WERI-Rb-1 (cell line): ENCODE measurements at places on chromosomes 7 and 10.

DNA sequence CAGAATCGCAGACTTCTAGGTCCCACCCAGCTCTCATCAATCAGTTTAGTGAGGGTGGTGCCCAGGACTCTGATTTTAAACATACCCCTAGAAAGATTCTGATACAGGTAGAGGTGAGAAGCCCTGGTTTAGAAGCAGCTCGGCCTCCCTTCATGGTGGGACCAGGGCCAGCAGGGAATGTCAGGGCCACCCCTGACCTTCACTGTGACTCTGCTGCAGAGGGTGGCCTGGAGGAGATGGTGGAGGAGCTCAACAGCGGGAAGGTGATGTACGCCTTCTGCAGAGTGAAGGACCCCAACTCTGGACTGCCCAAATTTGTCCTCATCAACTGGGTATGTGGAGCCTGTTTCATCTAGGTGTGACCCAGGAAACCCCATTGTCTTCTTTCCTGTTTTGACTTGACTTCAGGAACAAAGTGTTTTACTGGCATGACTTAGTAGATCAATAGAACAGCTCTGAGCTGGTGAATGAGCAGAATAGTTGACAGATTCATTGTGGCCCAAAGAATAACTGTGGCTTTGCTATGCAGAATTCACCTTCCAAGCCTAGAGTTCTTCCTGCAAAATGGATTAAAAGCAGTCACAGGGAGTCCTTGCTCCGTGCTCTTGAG is 7.2 kb downstream of the DBNL start:
- DNase-seq = no peak

DNA sequence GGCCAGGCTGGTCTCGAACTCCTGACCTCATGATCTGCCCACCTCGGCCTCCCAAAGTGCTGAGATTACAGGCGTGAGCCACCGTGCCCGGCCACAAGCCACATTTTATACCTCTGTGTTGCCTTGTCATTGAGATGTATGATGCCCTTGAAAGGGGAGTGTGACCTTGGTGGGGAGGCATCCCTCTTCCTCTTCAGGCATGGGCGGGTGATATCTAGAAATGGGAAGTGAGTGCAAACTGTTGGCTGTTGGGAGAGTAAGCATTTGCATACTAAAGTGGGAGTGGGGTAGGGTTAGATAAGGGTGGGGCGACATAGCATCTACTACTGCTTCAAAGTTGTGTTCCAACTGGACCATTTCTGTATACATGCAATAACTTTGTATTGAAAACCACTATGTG is 20.1 kb downstream of the RP9 start:
- no peak for DNase-seq

DNA sequence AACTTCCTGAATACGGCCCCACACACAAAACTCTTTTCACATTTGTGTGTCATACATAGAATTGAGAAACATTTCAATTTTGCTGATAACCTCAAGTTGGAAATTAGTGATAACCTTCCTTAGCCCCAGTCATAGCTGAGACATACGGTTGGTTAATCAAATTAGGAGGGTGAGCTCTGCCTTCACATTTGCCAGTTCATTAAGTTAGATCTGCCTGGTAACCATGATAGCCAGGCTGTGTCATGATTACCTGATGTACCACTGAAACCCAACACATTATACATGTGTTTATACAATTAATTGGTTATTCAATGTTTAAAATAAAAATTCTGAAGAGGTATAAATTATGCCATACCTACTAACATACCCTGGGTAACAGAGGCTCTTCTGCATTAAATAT is 60.8 kb upstream of the RAB11FIP2 start:
- DNase-seq = no peak

GRCh38 chr10:23155169-23155568 is 36.9 kb upstream of the PTF1A start:
- no peak for DNase-seq

- no peak for DNase-seq
These were observed 1059.8 kb downstream of the LRMDA start for GRCh38 chr10:76491216-76491615.

DNA sequence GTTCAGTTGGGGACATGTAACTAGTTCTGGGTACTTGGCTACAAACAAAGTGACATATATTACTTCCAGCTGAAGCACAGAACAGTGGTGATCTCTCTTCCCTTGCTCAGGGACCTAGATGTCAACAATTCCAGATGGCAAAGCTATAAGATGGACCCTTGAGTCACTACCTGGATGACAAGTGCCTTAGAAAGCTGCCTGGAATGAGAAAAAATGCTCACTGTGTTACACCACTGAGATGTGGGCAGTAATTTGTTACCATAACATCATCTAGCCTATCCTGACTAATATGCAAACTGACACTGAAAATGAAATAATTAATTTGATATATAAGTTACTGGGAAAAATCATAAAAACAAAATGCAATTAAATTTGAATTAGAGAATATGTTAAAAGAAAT is 16.4 kb upstream of the CTTNBP2 start:
- DNase-seq = no peak

- DNase-seq = no peak
These were observed 558.2 kb upstream of the GALNT17 start for GRCh38 chr7:70573696-70574095.

DNA sequence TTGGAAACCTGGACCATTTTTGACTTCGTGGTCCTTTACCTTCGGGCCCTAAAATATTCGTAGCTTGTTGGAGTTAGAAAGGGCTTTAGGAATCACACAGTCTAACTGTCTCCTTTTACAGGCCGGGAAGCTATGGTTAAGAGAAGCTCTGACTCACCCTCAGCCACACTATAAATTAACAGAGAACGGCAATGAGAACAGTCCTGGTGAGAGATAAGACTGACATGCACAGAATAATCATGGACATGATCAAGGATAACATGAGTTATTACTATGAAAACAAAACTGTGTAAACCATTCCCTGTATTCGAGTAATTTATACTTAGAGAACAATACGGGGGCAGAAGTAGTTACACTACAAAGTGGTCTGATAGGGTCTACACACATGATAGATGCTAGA is 162.5 kb upstream of the MALRD1 start:
- no peak for DNase-seq

DNA sequence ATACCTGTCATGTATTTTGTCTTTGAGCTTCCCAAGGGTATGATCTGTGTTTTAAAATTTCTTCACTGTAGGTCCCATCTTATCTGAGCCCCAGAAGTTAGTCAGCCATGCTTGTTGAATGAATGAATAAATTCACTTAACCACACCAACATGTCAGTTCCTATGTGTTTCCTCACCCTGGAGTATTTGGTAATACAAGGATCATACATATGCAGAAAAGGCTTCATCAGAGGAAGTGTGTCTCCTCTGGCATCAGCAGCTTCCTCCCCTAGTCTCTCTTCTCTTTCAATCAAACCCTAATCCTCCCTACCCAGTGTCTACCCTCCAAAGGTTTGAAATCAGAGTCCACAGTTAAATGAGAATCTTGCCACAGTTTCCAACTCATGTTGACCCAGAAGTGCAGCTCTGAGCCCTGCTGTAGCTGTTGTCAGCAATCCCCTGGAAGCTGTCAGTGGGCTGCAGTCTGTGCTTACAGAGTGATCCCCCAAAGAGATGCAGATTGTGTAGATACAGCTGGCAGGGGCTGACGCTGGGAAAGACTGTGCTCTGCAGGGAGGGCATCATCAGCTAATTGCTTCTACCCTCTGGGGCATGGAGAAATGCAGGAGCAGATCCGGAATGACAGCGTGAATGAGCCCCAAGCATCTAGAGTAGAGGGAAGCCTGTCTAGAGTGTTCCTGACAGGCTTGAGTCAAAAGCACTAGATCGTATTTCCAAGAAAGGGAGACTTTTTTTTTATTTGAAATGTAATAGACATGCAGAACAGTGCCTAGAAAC is 105.0 kb upstream of the WDR11 start:
- DNase-seq = no peak

DNA sequence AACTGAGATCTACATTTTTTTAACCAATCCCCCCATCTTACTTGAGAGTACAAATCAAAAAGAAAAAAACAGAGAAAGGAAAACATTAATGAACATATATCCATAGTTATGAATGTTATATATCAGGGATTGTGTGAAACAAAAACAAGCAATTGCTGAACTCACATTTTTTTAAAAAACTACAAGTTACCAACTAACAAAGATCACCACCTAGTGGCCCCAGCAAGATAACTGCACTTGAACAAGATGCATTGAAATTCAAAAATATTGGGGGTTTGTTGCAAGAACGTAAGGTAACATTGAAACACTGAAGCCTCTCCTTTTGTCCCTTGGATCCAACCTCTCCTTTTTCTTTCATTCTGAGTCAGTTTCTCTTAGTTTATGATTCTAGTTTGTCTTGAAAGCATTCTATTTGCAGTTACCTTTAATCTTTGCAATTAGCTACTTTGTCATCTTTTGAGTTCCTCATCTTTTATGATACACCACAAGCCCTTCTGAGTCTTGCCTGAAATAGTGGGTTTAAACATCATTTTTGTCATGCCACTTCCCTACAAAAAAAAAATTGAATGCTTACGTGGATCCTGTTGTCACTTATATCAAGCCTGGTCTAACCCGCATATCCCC is 87.3 kb upstream of the TES start:
- DNase-seq = no peak

GRCh38 chr10:123275136-123275564 is 120.9 kb downstream of the BUB3 start:
- no peak for DNase-seq

DNA sequence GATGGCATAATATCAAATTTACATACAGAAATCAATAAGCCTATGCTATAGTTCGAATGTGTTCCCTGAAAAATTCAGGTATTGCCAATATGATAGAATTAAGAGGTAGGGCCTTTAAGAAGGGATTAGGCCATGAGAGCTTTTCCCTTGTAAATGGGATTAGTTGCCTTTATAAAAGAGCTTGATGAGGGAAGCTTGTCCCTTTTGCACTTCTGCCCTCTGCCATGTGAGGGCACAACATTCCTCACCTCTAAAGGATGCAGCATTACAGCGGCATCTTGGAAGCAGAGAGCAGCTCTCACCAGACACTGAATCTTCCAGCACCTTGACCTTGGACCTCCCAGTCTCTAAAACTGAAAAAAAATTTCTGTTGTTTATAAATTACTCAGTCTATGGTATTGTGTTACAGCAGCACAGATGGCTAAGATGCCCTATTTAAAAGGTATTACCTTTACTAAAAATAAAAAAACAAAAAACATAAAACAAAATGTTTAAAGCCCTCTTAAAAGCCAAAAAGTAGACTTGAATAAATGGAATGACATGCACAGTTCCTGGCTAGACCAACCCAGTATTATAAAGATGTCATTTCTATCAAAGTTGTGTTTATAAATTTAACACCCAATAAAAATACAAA is 909.6 kb downstream of the REEP3 start:
- peak; percentile 86 for DNase-seq

DNA sequence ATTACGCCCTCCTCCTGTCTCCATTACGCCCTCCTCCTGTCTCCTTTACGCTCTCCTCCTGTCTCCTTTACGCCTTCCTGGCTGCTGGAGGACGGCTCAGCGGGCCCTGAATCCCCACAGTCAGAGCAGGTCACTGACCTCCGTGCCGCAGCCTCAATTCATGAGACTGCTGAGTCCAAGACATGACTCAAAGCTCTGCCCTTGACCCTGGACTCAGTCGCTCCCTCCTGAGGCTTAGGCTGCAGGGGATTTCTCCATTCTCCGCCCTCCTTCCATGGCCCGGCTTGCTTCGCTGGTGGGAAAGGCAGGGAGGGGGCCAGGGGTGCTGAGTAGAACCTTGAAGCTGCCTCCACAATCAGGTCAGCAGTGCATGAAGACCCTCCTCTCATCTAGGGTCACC is 21.0 kb upstream of the FOXL3 start:
- no peak for DNase-seq

- no peak for DNase-seq
These were observed 400.1 kb upstream of the ETV1 start for GRCh38 chr7:14389595-14389994.

DNA sequence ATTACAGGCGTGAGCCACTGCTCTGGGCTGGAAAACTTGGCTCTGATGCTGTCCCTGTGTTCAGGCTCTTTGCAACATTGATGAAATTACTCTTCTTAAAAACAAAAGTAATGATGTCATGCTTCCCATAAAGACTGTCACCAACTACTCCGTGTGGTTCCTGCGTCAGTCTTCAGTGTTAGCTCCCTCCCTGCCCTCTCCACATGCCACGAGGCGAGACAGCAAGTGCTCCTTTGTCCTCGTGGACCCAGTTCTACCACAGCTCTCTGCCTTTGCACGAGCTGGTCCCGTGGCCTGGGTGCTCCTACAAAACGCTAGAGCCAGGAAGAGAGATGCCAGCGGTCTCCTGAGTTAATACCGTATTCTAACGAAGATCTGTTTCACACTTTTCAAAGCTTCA is 194.5 kb downstream of the SDK1 start:
- DNase-seq = no peak

- no peak for DNase-seq
These were observed 20.5 kb downstream of the CHCHD3 start for GRCh38 chr7:133061357-133061756.

- no peak for DNase-seq
These were observed 17.8 kb downstream of the NAPEPLD start for GRCh38 chr7:103130901-103131624.

DNA sequence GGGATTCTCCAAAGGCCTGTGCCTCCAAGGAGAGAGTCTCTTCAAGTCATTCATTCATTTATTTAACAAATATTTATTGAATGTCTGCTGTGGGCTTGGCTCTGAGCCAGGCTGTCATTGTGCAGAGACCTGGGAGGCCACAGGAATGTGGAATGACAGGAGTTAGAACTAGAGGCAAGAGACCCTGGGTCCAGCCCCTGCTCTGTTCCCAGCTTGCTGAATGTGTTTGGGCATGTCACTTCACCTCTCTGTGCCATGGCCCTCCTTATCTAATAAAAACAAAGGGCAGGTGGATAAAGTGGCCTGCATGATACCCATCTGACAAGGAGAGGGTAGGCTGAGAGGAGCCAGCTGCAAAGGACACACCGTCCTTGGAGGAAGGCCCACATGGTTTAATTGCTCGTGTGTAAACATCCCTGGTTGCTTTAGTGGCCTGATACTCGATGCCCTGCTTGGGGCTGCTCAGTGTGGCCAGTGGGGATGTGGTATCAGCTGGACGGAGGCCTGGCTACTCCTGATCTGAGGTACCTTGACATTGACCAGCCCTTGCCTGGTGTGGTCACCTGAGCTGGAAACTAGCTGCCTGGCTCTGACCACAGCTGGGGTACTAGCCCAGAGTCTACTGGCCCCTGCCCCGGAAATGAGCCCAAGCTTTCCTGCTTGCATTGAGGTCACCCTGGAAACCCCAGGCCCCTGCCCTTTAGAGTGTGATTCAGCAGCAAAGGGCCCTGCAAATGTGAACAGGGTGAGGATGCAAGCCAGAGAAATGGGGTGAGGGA is 116.2 kb downstream of the CDH23 start:
- DNase-seq = no peak

DNA sequence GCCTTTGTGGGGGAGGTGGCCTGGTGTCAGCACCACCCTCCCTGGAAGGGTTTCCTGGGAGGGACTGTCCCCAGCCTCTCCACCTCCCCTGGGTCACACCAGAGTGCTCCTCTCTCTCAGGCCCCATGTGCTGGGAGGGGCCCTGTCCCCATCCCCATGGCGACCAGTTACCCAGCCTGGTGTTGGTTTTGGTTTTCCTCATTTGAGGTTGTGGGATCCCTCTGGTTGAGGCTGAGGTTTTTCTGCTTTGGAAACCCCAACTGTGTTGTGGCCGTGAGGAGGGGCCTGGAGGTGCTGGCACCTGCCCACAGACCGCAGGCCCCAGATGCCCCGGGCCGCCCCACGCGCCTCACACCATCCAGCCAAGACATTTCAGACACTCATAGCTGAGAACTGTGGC is 106.3 kb downstream of the GRK5 start:
- DNase-seq = no peak

GRCh38 chr7:43726466-43726865 is 2.9 kb downstream of the COA1 start:
- DNase-seq = no peak
